ENCODE measurements at places on chromosomes 7 and 10. TPM values are rescaled to one million over a fixed set of nuclear protein-coding genes. Genes with fewer than 3 reads are reported as not detected.

The TNS3 gene
- 143 TPM for total RNA-seq

The SLC37A3 gene
- 42.4 TPM for total RNA-seq

The PNLIPRP2 gene
- total RNA-seq = not detected

The INHBA gene
- total RNA-seq = 17.3 TPM

The PPP1R3C gene
- total RNA-seq = 1.5 TPM

DNA sequence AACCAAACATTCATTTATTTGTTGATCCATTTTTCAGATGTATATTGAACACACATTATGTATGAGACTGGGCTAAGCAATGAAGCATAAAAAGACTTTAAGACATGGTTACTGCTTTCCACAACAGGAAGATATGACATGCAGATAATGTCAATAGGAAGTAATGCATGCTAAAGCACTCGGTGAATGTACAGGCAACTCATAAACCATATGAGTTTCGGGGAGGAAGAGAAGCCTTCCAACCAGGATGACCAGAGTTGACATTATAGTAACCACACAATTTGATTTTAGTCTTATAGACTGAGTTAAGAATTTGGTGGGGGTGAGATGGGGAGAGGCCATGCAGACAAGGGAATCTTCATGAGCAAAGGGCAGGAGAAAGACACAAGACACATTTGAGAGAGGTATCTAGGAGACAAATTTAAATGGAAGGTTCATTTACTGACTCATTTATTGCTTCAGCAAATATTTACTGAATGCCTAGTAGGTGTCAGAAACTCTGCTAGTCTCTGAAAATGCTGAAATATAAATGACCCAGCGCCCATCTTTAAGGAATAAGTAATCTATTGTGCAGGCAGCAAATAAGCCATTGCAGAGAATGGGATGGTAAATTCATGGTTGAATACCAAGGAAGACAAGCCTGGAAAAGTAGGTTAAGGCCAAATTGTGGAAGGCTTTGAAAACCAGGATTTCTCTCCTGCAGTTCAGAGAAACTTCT, 19.0 kb upstream of the SLK start:
- H3K4me3 ChIP-seq = no peak overlapping the region
- DNase-seq = no peak
- H3K4me1 ChIP-seq = no peaks in the 10 kb centered on the region
- no peaks in the 10 kb centered on the region for H3K36me3 ChIP-seq

DNA sequence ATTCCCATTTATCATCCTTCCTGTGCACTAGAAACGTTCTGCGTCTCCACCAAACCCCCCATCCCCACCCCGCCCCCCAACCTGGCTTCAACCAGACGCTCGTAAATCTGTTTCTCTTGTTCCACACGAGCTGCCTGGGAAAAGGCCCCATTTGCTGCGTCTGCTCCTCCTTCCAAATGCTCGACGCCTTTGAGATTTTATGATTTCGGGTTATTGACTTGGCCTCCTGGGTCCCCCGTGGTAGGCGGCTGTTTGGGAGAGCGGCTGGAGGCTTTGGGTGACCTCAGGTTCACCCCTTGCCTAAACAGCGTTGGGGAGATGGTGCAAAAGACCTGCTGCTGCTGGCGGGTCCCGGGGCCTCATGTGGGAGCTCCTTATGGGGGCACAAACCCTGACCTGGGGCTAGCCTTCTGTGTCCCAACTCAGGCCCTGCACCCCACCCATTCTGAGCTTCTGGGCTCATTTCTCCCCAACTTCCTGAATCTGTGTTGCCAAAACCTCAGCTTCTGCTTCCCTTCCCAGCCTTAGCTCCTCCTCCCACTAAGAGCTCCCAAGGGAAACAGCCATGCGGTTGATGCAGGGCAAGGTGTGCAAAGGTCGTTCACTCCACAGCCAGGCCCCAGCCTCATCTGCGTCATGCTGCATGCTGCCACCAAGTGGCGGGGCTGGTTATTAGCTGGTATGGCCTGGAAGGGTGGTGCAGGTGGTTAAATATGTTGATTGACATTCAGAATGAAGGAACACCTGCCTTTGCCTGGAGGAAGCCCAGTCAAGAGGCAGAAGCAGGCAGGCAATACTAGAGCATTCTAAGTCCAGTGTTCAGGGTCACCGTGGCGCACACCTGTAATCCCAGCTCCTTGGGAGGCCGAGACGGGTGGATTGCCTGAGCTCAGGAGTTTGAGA, 49.1 kb upstream of the ELN start:
- H3K4me3 ChIP-seq = no peak overlapping the region
- DNase-seq = peak; percentile 91
- H3K4me1 ChIP-seq = peaks cover 11% of the 10 kb centered on the region
- H3K27me3 ChIP-seq = no peaks in the 10 kb centered on the region
- peak overlapping the region; percentile 33 for H3K27ac ChIP-seq

DNA sequence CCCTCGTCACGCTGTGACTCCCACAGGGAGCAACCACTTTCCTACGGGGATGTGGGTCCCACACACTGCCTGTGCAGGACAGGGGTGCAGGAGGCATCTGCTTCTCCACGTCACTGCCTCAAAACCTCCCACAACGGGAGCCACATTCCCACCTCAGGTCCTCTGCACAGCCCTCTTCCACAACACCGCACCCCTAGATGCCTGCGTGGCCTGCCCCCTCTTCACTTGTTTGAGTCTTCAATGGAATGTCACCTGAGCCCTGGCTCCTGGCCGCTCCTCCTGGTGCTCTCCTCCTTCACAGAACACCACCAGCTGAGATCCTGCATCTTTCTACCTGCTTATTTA, 73.6 kb downstream of the MAD1L1 start:
- no peak overlapping the region for H3K27ac ChIP-seq
- DNase-seq = no peak
- H3K36me3 ChIP-seq = no peaks in the 10 kb centered on the region
- no peak overlapping the region for H3K4me3 ChIP-seq
- H3K27me3 ChIP-seq = no peaks in the 10 kb centered on the region

GRCh38 chr7:34269084-34269483, 363.7 kb downstream of the BMPER start:
- no peaks in the 10 kb centered on the region for H3K36me3 ChIP-seq
- no peak overlapping the region for H3K27ac ChIP-seq
- no peak for DNase-seq
- H3K4me3 ChIP-seq = no peak overlapping the region
- no peaks in the 10 kb centered on the region for H3K27me3 ChIP-seq

- no peak for DNase-seq
- H3K27me3 ChIP-seq = no peaks in the 10 kb centered on the region
- H3K4me1 ChIP-seq = peaks cover 61% of the 10 kb centered on the region
- no peak overlapping the region for H3K4me3 ChIP-seq
- no peaks in the 10 kb centered on the region for H3K36me3 ChIP-seq
These were observed 10.3 kb downstream of the ITPRIP start for GRCh38 chr10:104327745-104328645.

DNA sequence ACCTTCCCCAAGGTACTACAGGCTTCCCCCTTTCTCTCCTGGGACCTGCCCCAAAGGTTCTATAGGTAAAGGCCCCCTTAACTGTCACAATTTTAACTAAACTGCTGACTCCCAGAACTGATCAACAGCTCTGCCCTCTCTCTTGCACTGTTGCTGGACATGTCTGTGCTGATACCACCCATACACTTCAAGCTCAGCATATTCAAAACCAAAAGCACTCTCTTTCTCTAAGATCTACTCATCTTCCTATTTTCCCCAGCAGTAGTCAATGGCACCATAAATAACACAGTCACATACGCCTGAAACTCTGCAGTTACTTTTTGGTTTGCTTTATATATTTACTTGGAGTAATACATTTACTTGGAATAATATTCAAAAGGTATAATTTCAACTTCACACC, 12.3 kb downstream of the OSBPL3 start:
- H3K4me1 ChIP-seq = peaks cover 72% of the 10 kb centered on the region
- no peak overlapping the region for H3K4me3 ChIP-seq
- DNase-seq = no peak
- no peaks in the 10 kb centered on the region for H3K36me3 ChIP-seq

DNA sequence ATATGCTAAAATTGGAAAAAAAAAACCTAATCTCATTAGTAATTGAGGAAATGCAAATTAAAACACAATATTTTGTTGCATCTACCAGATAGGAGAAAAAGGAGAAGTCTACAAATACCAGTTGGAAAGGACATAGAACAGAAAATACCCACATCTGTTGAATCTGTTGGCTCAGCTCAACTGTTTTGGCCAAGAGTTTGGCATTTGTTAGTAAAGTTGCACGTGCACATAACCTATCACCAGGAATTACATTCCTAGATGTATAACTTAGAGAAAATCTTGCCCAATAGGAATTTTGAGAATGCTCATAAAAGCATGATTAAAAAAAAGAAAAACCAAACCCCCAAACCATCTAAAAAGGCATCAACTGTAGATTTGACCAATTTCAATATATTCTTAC, 282.1 kb upstream of the BMPER start:
- no peaks in the 10 kb centered on the region for H3K36me3 ChIP-seq
- no peak overlapping the region for H3K4me3 ChIP-seq
- H3K27me3 ChIP-seq = no peaks in the 10 kb centered on the region

GRCh38 chr10:102113956-102114857, 6.0 kb downstream of the LDB1 start:
- H3K4me1 ChIP-seq = no peaks in the 10 kb centered on the region
- H3K36me3 ChIP-seq = no peaks in the 10 kb centered on the region
- no peak overlapping the region for H3K27ac ChIP-seq
- DNase-seq = no peak

DNA sequence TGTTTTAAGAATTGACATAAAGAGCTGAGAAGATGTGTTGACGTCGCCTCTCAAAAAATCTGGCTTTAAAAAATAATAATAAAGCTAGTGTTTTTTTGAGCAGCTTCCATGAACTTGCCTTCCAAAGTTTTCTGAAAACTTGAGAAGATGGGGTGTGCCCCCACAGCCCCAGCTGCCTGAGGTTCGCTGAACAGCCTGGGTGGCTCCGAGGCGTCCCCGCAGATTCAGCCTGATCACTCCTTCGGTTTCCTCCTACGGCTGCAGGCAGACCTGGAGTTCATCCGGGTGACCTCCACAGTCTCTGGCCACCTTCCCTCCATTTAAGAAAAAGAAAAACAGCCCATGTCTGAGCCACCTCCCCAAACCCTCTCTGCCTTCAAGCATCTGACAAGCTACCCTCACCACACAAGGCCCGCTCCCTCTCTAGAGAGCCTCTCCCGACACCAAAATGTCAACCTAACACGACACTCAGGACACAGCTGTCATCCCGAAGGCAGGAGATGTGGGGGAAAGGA, 177.8 kb downstream of the PTPRN2 start:
- no peak overlapping the region for H3K4me3 ChIP-seq
- H3K4me1 ChIP-seq = no peaks in the 10 kb centered on the region
- no peak overlapping the region for H3K27ac ChIP-seq
- H3K27me3 ChIP-seq = peaks cover 80% of the 10 kb centered on the region
- no peak for DNase-seq

DNA sequence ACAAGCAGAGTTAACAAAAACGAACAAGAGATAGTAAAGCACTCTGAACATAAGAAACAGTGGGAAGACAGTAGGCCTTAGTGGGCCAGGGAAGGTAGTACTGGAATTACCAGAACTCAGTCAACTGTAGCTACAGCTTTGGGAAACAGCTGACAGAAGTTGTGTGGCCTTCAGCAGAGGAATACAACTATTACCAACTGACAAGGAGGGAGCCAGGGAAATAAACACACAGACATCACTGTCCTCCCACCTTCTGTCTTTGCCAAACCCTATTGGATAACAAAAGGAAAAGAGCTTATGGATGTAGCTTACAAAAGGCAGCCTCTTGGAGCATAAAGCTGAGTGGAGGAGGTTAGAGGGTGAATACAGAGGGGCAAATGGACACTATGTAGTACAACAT, 15.4 kb downstream of the MICU1 start:
- H3K27ac ChIP-seq = no peak overlapping the region
- no peak for DNase-seq
- no peaks in the 10 kb centered on the region for H3K4me1 ChIP-seq
- no peak overlapping the region for H3K4me3 ChIP-seq
- no peaks in the 10 kb centered on the region for H3K36me3 ChIP-seq

DNA sequence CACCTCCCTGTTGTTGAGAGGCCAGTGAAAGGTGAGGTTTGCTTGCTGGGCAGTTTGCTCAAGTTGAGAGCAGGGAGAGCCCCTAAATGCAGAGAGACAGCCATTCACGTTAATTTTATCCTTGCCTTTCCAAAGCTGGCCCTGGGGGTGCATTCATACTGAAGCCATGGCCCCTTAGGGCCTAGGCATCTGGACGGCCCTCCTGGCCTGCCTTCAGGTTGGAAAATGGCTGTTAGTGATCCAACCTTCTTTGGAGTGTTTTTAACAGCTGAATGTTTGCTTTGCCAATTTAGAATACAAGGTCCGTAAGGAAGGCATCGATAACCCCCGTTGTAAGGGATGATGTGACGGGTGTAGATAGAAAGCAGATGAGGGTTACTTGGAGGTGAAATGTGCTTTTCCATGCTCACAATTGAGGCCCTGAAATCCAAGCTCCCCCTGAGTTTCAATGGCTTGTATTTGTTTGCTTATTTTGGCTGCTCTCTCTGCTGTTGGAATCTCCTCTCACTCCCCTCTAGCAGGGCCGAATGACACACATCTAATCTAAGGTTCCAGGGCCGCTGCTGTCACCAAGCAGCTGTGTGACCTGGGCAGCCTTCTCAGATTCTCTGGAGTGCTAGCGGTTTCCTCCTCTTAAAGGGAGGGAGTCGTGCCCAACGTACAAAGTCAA, 171.6 kb upstream of the MKI67 start:
- H3K27me3 ChIP-seq = peaks cover 42% of the 10 kb centered on the region
- no peak overlapping the region for H3K4me3 ChIP-seq
- no peaks in the 10 kb centered on the region for H3K4me1 ChIP-seq
- no peak overlapping the region for H3K27ac ChIP-seq
- no peak for DNase-seq

DNA sequence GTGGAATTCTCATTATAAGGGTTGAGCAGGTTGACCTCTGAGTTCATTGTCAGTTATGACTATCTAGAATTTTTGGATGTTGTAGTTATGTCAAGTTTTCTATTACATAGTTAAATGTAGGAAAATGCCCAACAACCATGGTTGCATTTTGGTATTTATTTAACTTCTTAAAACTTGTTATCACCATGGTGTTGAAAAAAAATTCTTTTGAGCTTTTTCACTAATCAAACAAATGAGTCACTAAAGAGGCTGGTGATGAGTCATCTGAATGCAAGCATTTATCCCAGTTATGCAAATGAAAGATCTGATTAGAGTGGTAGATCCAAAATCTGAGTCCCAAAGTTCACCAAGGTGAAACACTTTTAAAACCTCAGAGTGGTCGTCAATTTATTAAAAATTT, 624.7 kb upstream of the IGFBP3 start:
- H3K36me3 ChIP-seq = no peaks in the 10 kb centered on the region
- H3K27me3 ChIP-seq = no peaks in the 10 kb centered on the region
- H3K4me3 ChIP-seq = 0 out of 2 replicates have a peak overlapping the region, but pooled peaks have one; percentile 1
- peak overlapping the region; percentile 67 for H3K27ac ChIP-seq
